T-cell (primary cell): ENCODE measurements at places on chromosomes 6 and 20. TPM values are rescaled to one million over a fixed set of nuclear protein-coding genes. Genes with fewer than 3 reads are reported as not detected.

The ADGB gene
- not detected for total RNA-seq

The HLA-DQB2 gene
- 0.70 TPM for total RNA-seq

The NOX3 gene
- not detected for total RNA-seq

The FILIP1 gene
- 0.09 TPM for total RNA-seq

The KIAA0408 gene
- 2.3 TPM for total RNA-seq

The C6orf141 gene
- not detected for total RNA-seq

The MAK gene
- 0.23 TPM for total RNA-seq

The DEK gene
- total RNA-seq = 64.4 TPM

The BHLHE23 gene
- not detected for total RNA-seq

The TBXT gene
- total RNA-seq = not detected

The CST1 gene
- not detected for total RNA-seq

DNA sequence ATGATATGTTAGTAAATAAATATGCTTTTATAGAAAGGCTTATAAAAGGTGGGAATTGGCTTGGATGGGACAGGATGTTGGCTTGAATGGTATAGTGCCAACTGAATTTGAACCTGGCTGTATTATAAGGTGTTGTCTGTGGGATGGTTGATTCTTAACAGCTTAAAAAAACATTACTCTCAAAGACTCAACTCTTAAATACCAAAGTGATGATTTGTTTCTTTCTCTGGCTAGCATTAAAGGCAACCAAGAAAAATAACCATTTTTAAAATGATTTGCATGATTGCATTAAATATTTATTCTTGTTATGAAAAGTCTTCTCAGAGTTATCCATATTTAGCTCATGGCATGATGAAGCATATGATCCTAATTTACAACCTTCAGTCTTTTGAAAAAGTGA lies 216.2 kb downstream of the RIMS1 start:
- H3K27ac ChIP-seq = no peak overlapping the region
- H3K4me1 ChIP-seq = no peaks in the 10 kb centered on the region
- H3K4me3 ChIP-seq = no peak overlapping the region
- H3K27me3 ChIP-seq = no peaks in the 10 kb centered on the region
- DNase-seq = no peak
- H3K36me3 ChIP-seq = no peaks in the 10 kb centered on the region

DNA sequence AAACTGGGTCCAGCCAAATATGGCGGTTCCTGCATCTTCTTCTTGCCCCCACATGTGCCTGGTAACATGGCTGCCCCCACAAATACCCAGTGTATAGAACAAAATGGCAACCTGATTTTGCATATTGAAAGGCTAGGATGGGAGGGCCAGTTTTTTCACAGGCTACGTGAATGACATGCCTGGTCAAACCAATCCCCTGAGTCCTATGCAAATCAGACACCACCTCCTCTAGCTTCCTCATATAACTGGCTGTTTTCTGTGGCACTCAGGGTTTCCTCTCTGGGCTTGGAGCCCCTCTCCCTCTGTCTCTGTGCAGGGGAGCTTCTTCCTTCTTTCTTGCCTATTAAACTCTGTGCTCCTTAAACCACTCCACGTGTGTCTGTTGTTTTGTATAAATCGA lies 372.1 kb downstream of the KIF16B start:
- H3K36me3 ChIP-seq = no peaks in the 10 kb centered on the region
- H3K4me3 ChIP-seq = no peak overlapping the region
- H3K27ac ChIP-seq = no peak overlapping the region
- no peak for DNase-seq
- H3K4me1 ChIP-seq = no peaks in the 10 kb centered on the region

- H3K27me3 ChIP-seq = no peaks in the 10 kb centered on the region
- DNase-seq = no peak
- peak overlapping the region; percentile 81 for H3K27ac ChIP-seq
- H3K36me3 ChIP-seq = no peaks in the 10 kb centered on the region
Measured at GRCh38 chr6:110815015-110815410, 256 bp downstream of the CDK19 start.

GRCh38 chr20:6784210-6784631 lies 16.7 kb downstream of the BMP2 start:
- peaks cover 3% of the 10 kb centered on the region for H3K27me3 ChIP-seq
- H3K36me3 ChIP-seq = no peaks in the 10 kb centered on the region
- no peak overlapping the region for H3K4me3 ChIP-seq
- no peak overlapping the region for H3K27ac ChIP-seq
- no peak for DNase-seq

DNA sequence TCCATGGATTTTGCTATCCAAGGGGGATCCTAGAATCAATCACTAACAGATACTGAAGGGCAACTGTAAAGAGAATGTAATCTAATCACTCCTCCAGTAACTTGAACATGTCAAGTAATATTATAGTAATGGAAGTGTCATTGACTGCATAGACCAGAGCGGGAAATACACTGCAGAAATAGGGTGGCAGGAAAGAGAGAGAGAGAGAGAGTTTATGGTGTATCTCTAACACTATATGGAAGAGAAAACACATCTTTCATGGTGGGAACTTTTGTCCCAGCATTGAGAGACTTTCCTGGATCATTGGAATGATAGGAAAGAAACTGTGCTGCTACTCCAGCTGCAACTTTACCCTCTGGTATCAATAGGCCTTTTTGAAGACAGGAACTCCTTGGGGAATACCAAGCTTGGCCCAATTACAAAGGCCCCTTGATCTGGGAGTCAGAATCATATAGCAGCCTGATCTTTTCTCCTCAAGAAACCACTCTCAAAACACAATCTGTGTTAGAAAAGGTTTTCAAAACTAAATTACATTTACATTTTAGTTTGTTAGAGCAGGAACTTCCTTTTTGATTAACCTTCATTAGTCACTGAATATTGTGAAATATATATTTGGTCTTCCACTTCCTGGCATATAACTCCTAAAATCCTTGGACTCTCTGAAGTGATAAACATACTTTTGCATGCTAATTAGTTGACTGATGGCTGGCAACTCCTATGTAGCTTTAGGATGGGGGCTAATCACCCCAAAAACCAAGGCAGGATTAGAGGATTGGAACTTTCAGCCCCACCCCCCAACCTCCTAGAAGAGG lies 29.5 kb upstream of the RNGTT start:
- no peaks in the 10 kb centered on the region for H3K4me1 ChIP-seq
- no peak overlapping the region for H3K27ac ChIP-seq
- no peak overlapping the region for H3K4me3 ChIP-seq
- no peaks in the 10 kb centered on the region for H3K36me3 ChIP-seq
- H3K27me3 ChIP-seq = no peaks in the 10 kb centered on the region

DNA sequence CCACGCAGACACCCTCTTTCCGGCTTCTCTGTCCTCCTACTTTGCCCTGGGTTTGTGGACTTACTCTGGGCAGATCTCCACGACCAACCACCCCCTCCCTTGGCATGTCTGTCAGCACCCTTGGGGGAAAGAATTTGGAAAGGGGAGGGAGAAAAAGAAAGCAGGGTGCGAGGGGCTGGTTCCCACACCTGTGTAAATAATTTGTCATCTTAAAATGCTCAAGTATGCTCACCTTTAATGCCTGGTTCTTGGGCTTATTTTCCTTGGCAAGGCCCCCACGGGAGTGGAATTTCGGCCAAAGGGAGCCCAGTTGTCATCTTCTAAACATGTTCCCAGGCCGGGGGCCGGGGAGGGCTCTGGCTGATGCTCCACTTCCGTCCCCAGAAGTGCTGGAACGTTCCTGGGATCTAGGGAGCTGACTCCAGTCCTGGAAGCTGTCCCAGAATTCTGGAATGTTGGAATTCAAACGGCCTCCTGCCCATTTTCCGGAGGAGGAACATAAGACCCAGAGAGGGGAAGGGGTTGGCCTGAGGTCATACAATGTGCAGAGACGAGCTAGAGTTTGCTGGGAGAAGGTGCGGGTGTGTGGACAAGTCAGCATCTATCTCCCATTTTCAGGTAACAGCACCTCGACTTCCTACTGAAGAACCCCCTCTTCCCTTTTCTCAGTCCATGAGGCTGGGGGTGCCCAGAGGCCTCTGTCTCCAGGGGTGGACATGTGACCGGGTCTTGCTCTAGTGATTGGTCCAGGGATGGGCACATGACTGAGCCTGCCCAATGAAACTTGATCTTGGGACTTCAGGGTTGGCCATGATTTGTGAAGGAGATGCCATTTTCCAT lies 122.3 kb downstream of the CEBPB start:
- H3K27me3 ChIP-seq = no peaks in the 10 kb centered on the region
- no peaks in the 10 kb centered on the region for H3K36me3 ChIP-seq
- H3K4me3 ChIP-seq = no peak overlapping the region
- no peak for DNase-seq

GRCh38 chr6:107698146-107698545 lies 126.0 kb downstream of the SCML4 start:
- no peak overlapping the region for H3K4me3 ChIP-seq
- no peaks in the 10 kb centered on the region for H3K36me3 ChIP-seq
- no peaks in the 10 kb centered on the region for H3K27me3 ChIP-seq
- H3K27ac ChIP-seq = no peak overlapping the region

GRCh38 chr6:115270953-115271352 lies 789.7 kb downstream of the FRK start:
- DNase-seq = no peak
- H3K27me3 ChIP-seq = no peaks in the 10 kb centered on the region
- no peak overlapping the region for H3K4me3 ChIP-seq

GRCh38 chr6:2111162-2111677 lies 134.2 kb downstream of the GMDS start:
- no peak overlapping the region for H3K4me3 ChIP-seq
- DNase-seq = no peak
- H3K36me3 ChIP-seq = no peaks in the 10 kb centered on the region
- no peaks in the 10 kb centered on the region for H3K27me3 ChIP-seq
- no peak overlapping the region for H3K27ac ChIP-seq

GRCh38 chr20:34368547-34368946 lies 5.5 kb downstream of the ITCH start:
- peak overlapping the region; percentile 62 for H3K27ac ChIP-seq
- no peak overlapping the region for H3K4me3 ChIP-seq
- no peaks in the 10 kb centered on the region for H3K36me3 ChIP-seq
- DNase-seq = no peak
- peaks cover 7% of the 10 kb centered on the region for H3K4me1 ChIP-seq
- H3K27me3 ChIP-seq = no peaks in the 10 kb centered on the region

- H3K4me1 ChIP-seq = peaks cover 7% of the 10 kb centered on the region
- no peak for DNase-seq
- H3K27ac ChIP-seq = no peak overlapping the region
- H3K4me3 ChIP-seq = no peak overlapping the region
- no peaks in the 10 kb centered on the region for H3K27me3 ChIP-seq
- H3K36me3 ChIP-seq = no peaks in the 10 kb centered on the region
Measured at GRCh38 chr20:1210501-1210900, 7.2 kb downstream of the C20orf202 start.

GRCh38 chr6:4872841-4873240 lies 96.6 kb downstream of the CDYL start:
- no peak overlapping the region for H3K27ac ChIP-seq
- no peak overlapping the region for H3K4me3 ChIP-seq
- H3K27me3 ChIP-seq = no peaks in the 10 kb centered on the region
- no peaks in the 10 kb centered on the region for H3K36me3 ChIP-seq

DNA sequence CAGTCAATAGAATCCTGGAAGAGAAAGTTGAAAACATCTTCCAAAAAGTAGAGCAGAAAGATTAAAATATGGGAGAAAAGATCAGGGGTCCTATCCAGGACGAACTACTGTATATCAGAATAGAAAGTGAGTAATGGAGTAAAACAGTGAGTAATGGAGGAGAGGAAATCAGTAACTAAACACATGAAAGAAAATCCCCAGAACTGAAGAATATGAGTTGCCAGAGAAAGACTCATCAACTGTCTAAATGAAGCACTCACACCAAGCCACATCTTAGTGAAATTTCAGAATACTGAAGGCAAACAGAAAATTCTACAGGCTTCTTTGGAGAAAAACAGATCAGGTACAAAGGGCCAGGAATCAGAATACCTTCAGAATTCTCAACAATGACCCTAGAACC lies 14.9 kb downstream of the IL17A start:
- H3K36me3 ChIP-seq = no peaks in the 10 kb centered on the region
- H3K27me3 ChIP-seq = no peaks in the 10 kb centered on the region
- no peak overlapping the region for H3K27ac ChIP-seq
- DNase-seq = no peak
- H3K4me1 ChIP-seq = no peaks in the 10 kb centered on the region
- no peak overlapping the region for H3K4me3 ChIP-seq

DNA sequence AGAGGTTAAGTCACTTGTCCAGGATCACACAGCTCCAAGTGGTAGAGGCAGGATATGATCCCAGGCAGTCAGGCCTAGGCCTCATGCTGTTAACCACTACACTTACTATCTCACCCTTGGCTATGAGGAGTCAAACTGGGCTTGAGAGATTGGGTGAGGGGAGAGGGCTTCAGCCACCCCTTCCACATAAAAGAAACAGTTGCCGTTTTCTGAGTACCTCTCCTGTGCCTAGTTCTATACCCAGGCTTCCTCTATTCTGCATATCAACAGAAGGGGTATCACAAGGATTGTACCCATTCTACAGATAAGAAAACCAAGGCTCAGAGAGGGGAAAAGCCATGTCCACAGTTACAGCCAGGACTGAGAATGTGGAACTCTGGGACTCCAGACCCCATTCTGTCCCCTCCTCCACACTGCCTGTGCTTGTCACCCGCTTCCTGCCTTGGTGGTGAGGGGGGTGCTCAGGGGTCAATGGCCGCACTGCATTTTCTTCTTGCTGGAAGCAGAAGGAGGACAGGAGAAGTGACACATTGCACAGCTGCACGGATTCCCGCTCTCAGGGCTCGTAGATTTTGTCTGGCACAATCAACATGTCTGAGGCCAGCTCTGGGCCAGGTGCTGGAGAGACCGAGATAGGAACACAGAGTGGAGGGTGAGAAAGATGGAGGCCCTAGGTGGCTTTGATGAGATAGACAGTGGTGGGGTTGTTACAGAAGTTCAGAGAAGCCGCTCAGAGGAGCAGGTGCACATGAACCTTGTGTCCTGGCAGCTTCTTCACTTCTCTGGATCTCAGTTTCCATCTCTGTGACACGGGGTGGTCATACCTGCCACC lies 108.4 kb upstream of the PTPN1 start:
- H3K27ac ChIP-seq = no peak overlapping the region
- no peaks in the 10 kb centered on the region for H3K27me3 ChIP-seq

GRCh38 chr20:23039885-23040508 lies 4.9 kb downstream of the SSTR4 start:
- H3K4me3 ChIP-seq = no peak overlapping the region
- H3K27ac ChIP-seq = no peak overlapping the region
- DNase-seq = no peak
- H3K4me1 ChIP-seq = no peaks in the 10 kb centered on the region
- H3K36me3 ChIP-seq = no peaks in the 10 kb centered on the region
- H3K27me3 ChIP-seq = peaks cover 10% of the 10 kb centered on the region

GRCh38 chr6:139926711-139927110 lies 552.3 kb upstream of the CITED2 start:
- no peak overlapping the region for H3K27ac ChIP-seq
- H3K27me3 ChIP-seq = no peaks in the 10 kb centered on the region
- DNase-seq = no peak
- no peaks in the 10 kb centered on the region for H3K36me3 ChIP-seq
- no peaks in the 10 kb centered on the region for H3K4me1 ChIP-seq

GRCh38 chr6:19603721-19604120 lies 233.4 kb upstream of the ID4 start:
- no peak overlapping the region for H3K27ac ChIP-seq
- H3K4me3 ChIP-seq = no peak overlapping the region
- H3K4me1 ChIP-seq = no peaks in the 10 kb centered on the region
- H3K27me3 ChIP-seq = no peaks in the 10 kb centered on the region

GRCh38 chr20:2742934-2743559 lies 50.5 kb downstream of the EBF4 start:
- H3K4me1 ChIP-seq = peaks cover 26% of the 10 kb centered on the region
- H3K27ac ChIP-seq = peak overlapping the region; percentile 71
- peak; percentile 62 for DNase-seq
- no peak overlapping the region for H3K4me3 ChIP-seq

GRCh38 chr6:57135885-57136284 lies 36.2 kb upstream of the BAG2 start:
- DNase-seq = no peak
- no peak overlapping the region for H3K27ac ChIP-seq
- no peaks in the 10 kb centered on the region for H3K4me1 ChIP-seq
- H3K36me3 ChIP-seq = peaks cover 35% of the 10 kb centered on the region
- no peaks in the 10 kb centered on the region for H3K27me3 ChIP-seq
- H3K4me3 ChIP-seq = no peak overlapping the region
